ENCODE measurements at places on chromosomes 12 and 14.

DNA sequence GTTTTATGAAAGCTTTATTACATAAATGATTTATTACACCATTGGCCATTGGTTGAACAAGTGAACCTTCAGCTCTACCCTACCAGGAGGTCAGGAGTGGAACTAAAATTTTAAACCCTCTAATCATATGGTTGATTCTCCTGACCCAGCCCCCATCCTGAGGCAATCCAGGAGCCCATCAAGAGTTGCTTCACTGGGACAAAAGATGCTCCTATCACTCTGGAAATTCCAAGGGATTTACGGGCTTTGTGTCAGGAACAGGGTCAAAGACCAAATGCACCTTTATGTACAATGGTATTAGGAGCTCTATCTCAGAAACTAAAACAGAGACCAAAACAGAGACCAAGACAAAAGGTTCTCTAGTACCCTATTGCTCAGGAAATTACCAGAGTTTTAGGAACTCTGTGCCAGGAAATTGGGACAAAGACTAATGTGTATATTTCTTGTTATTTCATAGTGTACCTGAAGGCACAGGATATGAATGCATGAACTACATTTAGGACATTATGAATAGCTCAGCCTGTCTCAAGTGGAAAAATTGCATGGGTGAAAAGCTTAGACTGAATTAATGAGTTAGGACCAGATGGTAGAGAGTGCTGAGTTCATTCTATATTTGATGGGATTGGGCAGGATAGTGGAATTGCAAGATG, 171.7 kb upstream of the FLRT2 start:
- no peak for ATAC-seq

DNA sequence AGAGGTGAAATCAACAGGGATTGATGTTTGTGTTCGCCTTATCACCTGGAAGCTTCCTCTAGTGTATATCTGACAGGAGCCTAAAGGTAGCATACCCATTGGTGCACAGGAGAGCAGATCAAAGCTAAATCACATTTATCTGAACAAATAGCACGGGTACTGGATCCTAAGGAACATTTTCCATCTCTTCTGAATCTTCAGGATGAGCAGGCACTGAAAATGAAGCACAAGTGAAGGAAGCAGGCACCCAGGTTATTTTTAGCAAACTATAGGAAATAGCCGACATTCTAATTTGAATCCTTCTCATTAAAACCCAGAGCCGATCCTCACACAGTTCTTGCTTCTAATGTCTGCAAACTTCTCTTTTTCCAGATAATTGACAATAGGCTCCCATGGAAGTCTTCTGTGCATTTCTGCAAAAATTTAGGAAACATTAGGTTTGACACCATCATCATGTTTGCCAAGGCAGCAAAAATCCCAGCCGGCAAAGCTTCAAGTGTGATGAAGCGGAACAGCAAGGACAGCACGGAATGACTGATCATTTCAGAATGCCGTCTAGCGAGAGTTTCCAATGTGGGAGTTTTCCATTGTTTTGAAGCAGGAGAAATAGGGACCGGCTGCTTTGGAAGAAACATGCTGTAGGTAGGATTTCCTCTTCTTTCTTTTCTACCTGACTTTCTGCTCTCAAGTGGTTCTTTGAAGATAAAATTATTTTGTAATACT, 24.3 kb upstream of the RGS6 start:
- ATAC-seq, result peak; percentile 41

- ATAC-seq, result no peak
These were observed 546.0 kb upstream of the LMO3 start for GRCh38 chr12:17151917-17152316.

DNA sequence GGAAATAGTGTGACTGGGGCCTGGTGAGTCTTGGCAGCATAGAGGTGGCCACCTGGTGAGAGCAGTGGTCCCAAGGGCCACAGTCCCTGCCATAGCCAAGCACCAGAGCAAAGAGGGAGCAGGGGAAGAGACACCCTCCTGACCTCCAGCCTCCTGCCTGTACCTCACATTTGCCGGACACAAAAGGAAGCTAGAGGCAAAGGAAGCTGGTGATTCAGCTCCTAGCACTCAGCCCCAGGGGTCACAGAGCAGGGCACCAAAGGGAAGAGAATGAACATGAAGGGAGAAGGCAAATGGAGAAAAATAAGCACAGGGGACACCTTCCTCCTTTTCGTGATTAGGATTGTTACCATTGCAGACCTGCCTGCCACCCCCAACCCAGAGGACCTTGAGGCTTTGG, 216.8 kb downstream of the ZFP36L1 start:
- no peak for ATAC-seq

- ATAC-seq, result peak; percentile 99
These were observed 22.3 kb upstream of the HECTD1 start for GRCh38 chr14:31229638-31230572.

DNA sequence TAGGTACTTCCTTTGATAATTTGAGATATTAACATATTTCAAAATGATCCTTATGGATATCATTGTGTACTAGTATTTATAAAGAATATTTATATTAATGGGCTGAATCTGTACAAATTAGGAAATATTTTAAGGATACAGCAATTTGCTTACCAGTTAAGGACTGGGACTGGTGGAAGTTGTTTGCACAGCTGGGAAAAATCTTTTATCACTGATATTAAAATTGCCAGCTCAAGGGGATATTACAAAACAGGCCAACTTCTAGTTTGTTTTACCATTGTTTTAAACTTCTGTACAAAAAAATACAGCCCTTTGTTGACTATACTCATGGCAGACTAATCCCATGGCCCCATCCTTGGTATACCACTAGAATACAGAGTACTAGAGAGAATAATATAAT, 133.2 kb upstream of the DDHD1 start:
- no peak for ATAC-seq

DNA sequence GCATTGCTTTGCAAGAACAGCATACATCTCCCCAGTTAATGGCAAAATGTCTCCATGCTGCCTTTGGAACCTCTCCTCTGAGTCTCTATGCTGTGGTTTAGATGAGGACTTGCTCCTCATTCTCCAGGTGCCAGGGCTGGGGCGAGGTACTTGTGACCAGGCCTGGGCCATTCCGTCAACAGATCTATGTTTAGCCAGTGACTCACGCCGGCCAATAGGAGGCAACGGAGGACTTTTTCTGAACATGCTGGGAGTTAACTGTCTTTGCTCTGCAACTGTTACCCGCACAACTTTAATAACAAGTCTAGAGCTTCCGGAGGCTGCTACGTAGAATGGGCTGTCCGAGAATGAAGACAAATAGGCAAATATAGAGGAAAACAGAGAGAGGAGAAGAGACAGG, 214.2 kb downstream of the GLT1D1 start:
- ATAC-seq, result no peak

- ATAC-seq, result no peak
These were observed 2.3 kb downstream of the OTUB2 start for GRCh38 chr14:94028450-94028826.

DNA sequence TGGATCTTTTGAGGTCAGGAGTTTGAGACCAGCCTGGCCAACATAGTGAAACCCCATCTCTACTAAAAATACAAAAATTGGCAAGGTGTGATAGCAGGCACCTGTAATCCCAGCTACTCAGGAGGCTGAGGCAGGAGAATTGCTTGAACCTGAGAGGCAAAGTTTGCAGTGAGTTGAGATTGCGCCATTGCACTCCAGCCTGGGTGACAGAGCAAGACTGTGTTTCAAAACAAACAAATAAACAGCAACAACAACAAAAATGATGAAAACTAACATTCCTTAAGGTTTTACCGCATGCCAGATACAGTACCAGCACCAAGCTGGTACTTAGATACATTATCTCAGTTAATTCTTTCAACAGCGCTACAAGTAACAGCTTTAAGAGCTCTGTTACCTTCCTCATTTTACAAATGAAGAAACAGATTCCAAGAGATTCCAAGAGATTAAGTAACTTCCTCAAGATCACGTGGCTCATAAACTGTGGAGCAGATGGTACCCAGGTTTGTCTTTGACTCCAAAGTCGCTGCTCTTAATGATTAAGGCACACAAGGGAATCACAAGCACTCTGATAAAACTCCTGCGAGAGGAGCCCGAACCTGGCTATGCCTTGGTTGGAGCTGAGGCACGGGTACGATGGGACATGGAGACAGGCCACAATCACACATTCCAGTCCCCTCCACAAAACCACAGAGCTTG, 17.7 kb upstream of the PLEK2 start:
- ATAC-seq, result no peak

DNA sequence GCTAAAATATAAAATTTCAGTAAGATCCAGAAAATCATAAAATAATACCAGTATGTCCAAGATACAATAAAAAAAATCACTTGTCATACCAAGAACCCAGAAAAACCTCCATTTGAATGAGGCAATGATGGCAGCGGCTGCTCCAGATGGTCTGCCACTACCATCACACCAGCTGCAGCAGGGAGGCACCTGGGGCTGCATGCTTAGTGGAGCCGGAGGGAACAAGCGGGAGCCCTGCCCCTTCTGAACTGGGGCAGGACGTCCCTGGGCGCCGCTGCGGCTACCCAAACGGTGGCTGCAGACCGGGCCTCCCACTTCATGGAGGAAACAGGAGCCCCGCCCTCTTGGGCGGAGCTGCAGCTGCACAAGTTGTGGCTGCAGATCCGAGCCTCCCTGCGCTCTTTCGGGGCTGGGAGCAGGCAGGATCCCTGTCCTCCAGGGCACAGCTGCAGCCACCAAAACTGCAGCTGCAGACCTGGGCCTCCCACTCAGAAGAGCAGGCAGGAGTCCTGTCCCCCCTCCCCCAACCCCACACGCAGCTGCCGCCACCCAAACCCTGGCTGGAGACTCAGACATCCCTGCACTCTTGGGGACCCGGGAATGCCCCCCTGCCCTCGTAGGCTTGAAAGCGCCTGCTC, 36.1 kb upstream of the OR5AU1 start:
- ATAC-seq, result peak; percentile 75

DNA sequence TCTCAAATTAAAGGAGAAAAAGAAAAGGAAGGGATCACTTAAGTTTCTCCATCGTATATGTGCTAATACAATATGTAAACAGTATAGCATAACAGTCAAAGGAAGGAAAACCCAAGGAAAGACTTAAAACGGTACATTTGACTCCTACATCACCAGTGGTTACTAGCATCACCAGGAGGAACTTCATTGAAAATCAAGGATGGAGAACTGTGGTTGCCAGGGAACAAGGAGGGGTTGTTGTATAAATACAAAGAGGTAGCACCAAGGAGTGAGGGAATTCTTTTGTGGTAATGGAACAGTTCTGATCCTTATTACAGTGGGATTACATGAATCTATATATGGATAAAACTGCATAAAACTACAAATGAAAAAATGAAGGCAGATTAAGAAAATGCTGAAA, 1.6 kb downstream of the ZFYVE26 start:
- no peak for ATAC-seq

DNA sequence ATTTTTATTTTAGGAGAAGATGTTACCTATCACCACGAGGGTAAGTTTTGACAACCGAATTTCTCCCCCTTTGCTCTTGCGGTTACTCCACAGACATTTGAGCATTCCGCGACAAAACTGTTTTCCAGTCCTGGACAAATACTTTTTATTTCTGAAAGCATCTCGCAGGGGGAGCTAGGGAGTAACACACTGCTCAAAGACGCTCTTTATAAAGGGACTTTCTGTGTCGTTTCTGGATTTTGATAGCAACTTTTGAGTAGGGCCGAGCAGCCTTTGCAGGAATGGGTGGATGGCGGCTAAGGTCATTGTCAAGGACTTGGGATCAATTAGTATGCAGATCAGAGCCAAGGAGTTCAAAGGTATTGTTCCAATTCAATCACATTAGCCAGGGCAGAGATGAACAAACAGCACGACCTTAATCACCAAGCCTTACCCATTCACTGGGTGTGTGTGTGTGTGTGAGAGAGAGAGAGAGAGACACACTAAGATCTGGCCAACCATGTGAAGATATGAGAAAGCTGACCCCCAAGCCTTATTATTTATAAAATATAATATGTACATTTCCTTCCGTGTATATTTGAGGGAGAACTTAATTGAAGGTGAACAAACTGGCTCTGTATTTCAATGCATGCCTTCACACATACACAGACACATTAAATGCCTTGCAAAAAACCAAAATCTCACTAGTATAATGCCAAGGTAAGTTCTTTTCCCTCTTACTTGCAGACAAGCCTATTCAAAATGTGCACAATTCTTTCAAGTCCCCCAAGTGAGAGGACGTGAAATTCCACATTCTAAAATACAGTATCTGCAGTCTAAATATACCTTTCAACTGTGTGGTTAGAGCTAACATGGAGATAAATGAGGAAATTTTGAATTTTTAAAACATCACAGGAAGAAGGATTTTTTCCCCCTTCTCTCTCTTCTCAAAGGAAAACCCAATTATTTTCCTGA, 613.8 kb downstream of the VRK1 start:
- no peak for ATAC-seq

DNA sequence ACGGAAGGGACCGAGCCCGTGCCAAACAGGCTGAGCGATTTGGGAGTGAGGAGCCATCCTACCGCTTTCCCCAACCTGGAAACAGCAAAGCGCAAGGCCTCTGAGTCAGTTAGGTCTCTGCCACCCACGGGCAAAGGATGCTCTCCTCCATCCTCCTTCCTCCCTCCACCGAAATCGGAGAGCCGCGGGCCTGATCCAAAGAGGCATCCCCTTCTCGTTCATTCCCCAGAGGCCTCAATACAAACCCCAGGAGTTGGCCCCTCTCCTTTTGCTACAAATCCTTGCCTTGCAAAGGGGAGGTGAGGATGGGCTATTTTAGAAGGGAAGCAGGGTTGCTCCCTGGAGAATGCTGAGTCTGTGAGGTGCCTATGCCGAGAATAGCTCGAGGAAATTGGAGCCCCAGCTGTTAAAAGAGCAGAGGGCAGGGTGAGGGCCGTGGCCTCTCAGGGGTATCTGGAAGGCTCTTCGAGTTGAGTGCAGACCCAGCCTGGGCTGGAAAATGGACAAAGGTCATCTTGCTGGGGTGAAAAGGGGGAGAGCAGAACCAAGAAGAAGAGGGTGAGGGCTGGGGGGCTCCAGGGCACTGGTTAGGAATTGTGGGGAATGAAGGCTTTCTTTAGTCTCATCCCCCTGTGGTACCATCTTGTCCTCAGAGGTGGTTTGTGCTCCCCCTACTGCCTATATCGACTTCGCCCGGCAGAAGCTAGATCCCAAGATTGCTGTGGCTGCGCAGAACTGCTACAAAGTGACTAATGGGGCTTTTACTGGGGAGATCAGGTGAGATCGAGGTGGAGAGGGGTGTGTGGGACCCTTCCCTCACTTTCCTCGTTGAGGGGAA, 1.1 kb downstream of the TPI1 start:
- ATAC-seq, result peak; percentile 1

DNA sequence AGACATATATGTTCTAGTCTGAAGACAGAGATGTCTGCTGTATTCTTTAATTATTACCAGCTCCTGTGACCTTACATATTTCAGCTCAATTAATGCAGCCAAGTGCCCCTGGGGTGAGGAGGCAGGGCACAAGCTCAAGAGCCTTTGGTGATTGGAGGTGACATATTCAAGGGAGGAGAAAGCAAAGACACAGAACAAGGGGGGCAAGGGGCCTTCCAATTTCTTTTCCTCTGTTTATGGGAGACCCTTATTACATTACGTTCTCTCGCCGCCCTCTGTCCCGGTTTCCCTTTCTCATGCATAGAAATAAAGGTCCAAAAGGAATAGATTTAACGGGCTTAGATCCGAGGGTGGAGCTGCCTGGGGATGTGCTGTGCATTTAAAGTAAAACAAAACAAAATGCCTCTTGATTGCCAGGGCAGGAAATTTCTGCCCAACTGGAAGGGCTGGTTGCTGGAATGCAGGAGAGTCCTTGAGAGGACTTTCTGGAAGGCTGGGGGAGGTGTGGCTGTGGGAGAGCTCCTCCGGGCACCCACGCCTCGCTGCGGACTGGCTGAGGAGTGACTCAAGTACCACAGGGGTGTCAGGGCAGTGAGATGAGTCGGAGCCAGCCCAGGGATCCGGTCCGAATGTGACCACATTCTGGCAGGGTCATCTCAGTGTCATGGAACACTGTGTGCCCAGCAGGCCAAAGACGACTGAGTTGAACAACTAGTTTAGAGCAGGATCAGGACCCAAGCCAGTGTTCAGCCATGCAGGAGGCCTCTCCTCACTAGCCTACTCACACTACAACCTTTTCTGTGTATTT, 32.1 kb upstream of the GSG1 start:
- peak; percentile 98 for ATAC-seq

Data from esophagus mucosa (tissue), 1 donor.